ENCODE measurements at places on chromosomes 5 and 9. TPM values are rescaled to one million over a fixed set of nuclear protein-coding genes. Genes with fewer than 3 reads are reported as not detected.

TSSK1B gene
- not detected for total RNA-seq

PAX5 gene
- total RNA-seq, result 0.18 TPM

SV2C gene
- total RNA-seq, result not detected

GRCh38 chr5:71658916-71659662, 60.0 kb upstream of the CARTPT start:
- no peaks in the 10 kb centered on the region for H3K36me3 ChIP-seq
- no peak for DNase-seq
- H3K4me3 ChIP-seq, result no peak overlapping the region
- H3K27me3 ChIP-seq, result no peaks in the 10 kb centered on the region

DNA sequence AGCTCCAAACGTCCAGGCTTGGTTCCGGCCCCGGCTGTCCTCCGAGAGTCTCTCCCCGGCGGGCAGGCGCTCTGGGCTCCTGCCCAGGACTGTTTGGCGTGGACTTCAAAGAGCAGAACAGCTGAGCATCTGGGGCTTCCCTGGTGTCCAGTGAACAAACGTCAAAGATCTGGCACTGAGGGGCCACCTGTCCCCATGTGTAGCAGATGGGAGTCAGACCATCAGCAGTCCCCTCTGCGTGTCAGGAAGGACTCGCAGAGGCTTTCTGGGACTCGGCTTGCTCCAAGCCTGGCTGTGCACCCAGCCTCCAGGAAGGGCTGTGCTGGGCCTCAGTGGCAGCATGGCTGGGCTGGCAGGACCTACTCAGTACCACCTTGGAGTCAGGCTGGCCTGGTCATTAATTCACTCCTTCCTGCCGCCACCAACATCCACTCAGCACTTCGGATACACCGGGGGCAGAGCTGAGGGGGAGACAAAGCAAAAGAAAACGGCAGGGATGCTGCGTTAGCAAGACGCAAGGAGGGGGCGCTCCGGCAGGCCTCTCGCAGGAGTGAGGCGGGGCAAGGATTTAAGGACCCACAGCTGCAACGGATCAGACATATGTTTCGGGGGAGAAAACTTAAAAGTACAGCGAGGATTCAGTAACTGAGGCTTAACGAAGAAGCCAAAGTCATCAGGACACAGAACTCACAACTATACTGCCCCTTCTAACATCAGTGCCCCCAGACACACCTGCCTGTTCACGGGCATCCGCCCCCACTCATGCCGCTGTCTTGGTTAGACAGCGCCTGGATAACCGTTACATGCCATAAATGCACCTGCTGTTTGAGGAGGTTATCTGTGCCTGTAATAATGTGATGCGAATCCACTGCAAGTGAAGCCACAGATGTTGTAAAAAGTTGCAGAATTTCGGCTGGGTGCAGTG, 164.5 kb upstream of the PHYKPL start:
- no peaks in the 10 kb centered on the region for H3K36me3 ChIP-seq
- no peaks in the 10 kb centered on the region for H3K4me1 ChIP-seq
- H3K4me3 ChIP-seq, result no peak overlapping the region
- H3K27ac ChIP-seq, result no peak overlapping the region
- no peak for DNase-seq
